ENCODE measurements at places on chromosomes 5 and 9.

GRCh38 chr9:20558566-20559016 is 63.7 kb downstream of the MLLT3 start:
- DNase-seq, result peak; percentile 26

DNA sequence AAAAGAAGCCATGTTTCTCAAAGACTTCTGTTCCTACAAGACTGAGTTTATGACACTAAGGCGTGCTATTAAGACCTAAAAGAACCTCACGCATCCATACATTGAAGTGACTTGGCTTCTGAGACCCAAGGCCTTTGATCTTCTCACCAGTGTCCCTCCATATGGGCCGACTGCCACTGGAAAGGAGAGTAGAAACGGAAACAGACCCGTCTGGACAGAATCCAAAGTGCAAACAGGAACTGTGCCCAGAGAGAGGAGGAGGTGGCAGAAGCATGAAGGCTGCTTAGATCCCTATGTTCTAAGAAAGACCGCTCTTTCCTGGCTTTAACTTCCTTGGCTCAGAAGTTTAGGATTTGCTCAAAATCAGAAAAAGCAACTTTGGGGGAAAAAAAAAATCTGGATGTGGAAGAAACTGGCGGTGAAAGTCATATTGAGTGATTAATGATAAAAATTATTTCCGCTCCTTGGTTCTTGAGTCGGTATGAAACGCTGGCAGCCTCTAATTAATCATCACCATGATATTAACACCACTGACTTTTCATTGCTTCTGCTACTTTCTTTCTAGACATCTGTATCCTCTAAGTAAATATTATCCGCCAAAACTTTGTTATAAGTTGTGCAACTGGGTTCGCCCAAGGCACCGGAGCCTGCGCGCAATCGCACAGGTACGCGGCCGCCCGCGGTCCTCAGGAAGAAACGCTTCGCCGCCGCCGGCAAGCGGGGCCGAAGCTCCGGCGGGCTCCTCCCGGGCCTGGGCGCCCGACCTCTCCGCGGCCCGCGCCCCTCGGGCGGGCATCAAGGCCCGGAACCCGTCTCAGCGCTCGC is 726 bp downstream of the DAP start:
- peak; percentile 12 for DNase-seq

DNA sequence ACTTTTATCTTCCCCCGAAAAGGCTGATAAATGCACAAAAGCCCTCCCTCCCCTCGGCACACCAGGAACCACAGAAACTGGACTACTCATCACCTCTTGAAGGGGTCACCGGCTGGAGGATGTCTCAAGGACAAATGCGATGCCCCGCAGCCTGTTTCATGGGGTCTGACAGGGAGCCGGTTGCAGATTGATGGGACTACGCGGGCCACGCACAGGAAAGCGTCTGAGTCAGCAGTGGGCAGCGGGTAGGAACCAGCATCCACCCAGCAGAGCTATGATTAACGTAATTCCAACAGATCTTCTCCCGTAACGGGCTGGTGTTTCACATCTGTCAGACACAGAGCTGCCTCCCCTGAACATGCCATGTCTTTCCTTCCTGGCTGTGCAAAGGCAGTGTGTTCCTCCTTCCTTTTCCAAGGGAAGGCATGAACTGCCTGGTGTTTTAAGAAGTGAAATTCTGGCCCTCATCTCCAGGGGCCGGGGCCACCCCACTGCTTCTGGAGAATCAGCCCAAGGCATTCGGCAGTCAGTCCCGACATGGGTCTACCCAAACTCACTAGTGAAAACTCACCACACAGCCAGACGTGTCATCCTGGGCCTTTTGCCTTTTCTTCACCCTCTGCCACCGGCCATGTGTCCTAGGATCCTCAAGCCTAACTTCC is 144.4 kb upstream of the PHYKPL start:
- no peak for DNase-seq

- peak; percentile 39 for DNase-seq
Measured at GRCh38 chr9:93575796-93576257, 557 bp upstream of the PHF2 start.

GRCh38 chr9:138076650-138077009 is 199.0 kb downstream of the CACNA1B start:
- no peak for DNase-seq

DNA sequence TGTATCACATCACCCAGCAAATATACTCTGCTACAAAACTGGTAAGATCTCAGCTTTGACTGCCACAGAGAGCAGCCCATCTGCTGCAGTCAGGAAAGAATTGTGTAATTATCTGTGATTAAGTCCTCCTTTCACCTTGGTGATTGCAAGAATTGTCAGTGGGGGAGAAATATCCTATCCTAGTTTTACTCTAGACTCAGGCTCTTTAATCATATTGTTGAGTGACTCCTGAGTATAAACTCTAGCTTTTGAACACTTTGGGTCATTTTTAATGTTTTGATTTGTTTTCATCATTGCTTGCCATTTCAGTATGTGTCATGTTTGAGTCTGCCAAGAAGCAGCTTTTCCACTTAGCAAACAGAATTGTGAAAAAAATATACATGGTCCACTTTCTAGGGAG is 32.1 kb downstream of the VCAN start:
- no peak for DNase-seq

- DNase-seq, result no peak
Measured at GRCh38 chr5:148831590-148832565, 5.5 kb downstream of the ADRB2 start.

DNA sequence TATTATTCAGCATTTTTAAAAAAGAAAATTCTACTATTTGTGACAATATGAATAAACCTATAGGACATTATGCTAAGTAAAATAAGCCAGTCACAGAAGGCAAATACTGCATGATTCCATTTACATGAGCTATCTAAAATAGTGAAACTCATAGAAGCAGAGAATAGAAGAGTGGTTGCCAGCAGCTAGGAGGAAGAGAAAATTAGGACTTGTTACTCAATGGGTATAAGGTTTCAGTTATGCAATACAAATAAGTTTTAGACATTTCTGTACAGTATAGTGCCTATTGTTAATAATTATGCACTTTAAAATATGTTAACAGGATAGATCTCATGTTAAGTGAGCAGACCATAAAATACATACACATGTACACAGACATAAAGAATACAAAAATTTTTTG is 73.8 kb upstream of the SPINK5 start:
- DNase-seq, result no peak

- peak; percentile 63 for DNase-seq
Measured at GRCh38 chr5:74640450-74640953, at the start of gene ENC1. TSS of gene ENC1 (minus strand) at chr5:74640728. CDS start at chr5:74636485, 4,243 bp downstream.

DNA sequence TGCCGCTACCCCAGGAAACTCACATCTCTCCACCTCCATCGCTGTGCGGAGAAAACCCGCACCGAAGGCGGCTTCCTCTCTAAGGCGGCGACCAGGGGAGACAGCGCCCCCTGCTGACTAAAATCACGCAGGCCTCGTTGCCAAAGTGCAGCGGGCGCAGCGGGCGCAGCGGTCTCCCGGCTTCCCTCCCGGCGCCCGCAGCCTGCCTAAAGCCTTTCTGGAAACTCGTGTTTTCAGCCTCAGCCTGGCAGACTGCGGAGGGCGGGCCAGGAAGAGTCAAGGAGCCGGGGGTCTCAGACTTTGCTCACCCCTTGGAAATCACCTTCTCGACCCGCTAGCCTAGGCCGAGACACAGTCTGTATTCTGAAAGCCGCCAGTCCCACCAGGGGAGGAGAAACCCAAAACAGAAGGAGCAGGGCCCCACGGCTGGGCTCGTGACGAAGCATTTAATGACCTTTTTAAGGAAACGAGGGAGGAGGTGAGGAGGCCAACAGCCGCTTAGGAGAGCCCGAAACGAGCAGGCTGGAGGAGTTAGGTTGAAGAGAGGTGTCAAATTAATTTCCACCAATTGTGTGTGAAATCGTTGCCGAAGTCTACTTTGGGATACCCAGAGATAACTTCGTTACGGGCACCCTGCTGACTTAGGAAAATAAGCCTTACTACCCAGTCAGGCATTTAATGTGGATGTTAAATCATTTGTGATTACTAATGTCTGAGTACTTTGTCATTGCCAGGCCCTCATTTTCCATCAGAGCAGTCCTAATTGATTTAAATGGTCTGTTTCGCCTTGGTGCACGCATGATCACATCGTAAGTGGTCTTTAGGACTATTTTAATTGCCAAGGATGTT is 7.3 kb upstream of the FOXB2 start:
- peak; percentile 53 for DNase-seq

- DNase-seq, result no peak
Measured at GRCh38 chr9:79580055-79580454, 8.3 kb downstream of the TLE4 start.

- no peak for DNase-seq
Measured at GRCh38 chr9:75671354-75671753, 219.1 kb upstream of the PCSK5 start.

DNA sequence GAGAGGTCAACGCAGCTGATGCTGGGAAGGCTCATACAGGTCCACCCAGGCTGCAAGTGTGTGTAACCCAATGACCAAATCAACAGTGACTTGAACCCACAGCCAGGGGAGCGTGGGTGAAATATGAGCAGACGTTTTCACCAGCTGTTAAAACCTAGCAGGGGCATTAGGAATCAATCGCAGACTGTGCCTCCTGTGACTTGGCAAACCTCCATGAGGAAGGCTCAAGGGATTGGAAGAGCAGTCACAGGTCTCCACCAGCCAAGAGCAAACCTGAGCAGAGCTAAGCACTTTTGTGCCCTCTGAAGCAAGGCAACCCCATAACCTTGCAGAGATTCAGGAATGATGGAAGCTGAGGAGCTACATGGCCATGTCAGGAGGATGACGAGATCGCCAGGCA is 25.5 kb downstream of the INSYN2B start:
- DNase-seq, result no peak

DNA sequence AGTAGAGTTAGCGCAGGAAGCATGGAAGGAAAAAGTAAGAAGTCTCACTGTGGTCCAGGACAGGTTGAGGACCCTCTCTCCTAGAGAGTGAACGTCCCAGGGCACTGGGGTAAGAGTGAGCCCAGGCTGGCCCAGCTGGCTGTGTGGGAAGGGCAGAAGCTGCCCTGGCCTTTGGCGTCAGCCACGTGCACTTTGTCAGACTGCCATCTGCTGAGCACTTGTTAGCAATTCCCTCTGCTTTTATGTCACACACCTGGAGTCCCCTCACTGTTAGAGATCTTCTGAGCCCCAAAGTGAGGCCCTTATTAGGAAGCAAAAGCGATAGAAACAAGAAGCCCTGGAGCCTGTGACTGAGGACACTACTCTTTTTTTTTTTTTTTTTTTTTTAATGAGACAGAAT is 79.1 kb downstream of the UGCG start:
- no peak for DNase-seq

- DNase-seq, result peak; percentile 56
Measured at GRCh38 chr5:177434437-177434836, 8.0 kb downstream of the GRK6 start.

- no peak for DNase-seq
Measured at GRCh38 chr9:129716091-129716490, 36.8 kb downstream of the PTGES start.

DNA sequence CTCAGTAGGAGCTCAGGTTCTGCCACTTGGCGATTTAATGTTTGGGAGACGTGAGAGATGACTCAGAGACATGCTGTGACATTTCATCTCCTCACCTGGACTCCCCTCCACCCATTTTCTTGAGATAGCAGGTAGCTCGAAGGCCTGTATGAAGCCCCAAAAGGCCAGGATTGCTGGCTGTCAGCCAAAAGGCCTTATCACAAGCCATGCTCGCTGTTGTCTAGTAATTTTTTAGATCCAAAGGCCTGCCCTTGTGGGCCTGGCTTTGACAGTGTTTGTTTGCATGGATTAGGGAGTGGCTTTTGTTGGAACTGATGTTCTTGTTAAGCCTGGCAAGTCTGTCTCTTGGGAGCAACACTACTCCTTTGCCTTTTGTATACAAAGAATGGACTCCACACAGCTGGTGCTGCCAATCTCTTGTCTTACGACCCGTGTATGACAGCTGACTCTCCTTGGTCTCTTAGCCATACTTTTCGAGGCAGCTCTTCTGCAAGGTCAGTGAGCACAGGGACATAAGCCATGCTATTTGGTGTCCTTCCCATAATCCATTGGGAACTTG is 22.7 kb downstream of the CAVIN4 start:
- DNase-seq, result no peak

GRCh38 chr5:118249386-118249785 is 739.0 kb downstream of the DTWD2 start:
- DNase-seq, result no peak

- DNase-seq, result no peak
Measured at GRCh38 chr5:68780299-68780955, 313.4 kb upstream of the SLC30A5 start.

GRCh38 chr9:89466451-89467277 is 31.2 kb downstream of the SEMA4D start:
- peak; percentile 64 for DNase-seq

DNA sequence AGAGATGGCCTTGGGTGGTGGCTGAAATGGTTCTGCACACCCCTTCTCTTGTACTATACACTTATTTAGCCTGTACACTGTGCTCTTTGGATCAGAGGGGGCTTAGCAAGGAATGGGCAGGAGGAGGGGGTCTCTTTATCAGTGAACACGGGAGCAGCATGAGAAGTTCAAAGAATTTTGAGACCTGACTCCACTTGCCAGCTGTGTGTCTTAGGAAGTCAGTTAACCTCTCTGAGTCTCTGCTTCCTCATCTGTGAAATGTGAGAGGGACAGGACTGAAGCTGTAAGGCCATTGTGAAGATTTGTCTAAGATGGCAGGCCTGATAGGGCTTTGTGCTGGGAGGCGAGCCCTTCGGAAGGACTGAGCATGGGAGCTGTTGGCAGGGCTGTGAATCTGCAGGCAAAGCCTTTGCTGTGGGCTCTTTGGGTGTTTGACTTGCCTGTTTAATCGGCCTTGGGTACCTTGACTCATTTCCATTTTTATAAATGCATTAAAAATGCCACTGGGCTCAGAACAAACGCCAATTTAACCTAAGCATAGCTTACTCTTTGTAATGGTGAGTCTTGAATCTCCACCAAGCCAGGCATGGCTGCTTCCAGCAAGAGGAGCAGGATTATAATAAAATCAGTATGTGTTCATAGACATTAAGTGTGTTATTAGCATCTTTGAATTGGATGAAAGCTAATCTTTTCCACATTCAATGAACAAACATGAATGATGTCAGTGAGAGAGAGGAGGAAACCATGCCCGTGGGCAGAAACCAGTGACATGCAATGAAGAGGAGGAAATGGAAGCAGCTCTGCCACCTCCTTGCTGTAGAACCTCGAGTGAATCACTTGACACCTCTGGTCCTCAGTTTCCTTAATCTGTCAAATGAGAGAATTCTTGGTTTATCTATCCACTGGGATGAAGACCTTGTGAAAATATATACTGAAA is 89.4 kb downstream of the MACROH2A1 start:
- no peak for DNase-seq

- DNase-seq, result no peak
Measured at GRCh38 chr9:88936668-88937067, 54.6 kb upstream of the S1PR3 start.

DNA sequence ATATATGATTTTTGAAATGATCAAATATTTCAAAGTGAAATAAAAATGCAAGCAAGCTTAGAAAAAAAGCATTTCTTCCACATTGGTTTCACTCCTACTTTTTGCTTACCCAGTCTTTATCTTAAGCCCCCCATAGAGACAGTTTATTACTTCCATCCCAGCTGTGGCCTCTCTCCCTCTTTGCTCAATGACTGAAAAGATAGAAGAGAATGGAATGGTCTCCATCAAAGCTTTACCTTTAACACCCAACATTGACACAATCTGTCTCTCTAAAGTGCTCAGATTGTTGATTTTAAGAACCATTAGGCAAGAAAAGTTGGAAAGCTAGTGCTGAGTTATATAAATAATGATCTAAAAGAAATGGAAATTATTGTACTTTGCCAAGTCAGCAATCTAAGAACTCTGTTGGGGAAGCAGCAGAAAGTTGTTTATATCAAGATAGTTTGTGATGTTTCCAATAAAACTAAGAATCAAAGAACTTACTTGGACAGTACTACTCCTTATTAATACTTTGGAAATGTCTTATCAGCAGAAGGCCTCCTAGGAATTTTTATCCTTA is 277.5 kb upstream of the NREP start:
- DNase-seq, result no peak

GRCh38 chr5:166497496-166498104 is 1793.8 kb upstream of the WWC1 start:
- no peak for DNase-seq

All from activated T-cell treated with anti-CD3 and anti-CD28 coated beads for 24 hours (primary cell).